Mesendoderm (in vitro differentiated cells): ENCODE measurements at places on chromosomes 1 and 21.
A peak's percentile ranks its signal among the peaks of the same experiment; 100 is the strongest.

DNA sequence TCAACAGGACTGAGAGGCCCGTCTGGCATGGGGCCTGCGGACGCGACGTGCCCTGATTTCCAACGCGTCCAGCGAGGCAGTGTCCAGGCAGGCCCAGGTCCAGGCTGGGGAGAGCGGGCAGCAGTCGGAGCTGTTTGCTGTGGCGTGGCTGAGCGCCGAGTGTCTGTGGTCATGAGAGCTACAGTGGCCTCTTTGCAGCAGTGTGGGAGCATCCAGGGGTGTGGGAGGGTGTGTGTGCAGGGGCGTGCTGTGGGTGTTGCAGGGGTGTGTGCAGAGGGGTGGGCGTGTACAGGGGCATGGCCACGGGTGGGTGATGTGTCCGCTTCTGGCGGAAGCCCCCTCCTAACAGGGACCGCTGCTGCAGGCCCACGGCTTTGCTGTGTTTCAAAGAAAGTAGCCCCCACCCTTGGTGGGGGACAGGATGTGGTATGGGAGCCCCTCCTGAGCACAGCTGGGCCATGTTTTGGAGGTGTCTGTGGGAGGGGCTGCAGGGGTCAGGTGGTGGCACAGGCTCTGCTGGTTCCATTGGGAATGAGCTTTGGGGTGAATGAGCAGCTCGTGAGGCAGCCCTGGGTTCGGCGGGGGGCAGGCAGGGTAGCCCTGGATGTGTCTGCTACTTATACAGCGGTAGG lies 17.7 kb downstream of the PLCH2 start:
- no peaks in the 10 kb centered on the region for H3K36me3 ChIP-seq
- no peak overlapping the region for H3K4me3 ChIP-seq
- no peak for DNase-seq
- H3K27me3 ChIP-seq, result no peaks in the 10 kb centered on the region
- H3K4me1 ChIP-seq, result no peaks in the 10 kb centered on the region

DNA sequence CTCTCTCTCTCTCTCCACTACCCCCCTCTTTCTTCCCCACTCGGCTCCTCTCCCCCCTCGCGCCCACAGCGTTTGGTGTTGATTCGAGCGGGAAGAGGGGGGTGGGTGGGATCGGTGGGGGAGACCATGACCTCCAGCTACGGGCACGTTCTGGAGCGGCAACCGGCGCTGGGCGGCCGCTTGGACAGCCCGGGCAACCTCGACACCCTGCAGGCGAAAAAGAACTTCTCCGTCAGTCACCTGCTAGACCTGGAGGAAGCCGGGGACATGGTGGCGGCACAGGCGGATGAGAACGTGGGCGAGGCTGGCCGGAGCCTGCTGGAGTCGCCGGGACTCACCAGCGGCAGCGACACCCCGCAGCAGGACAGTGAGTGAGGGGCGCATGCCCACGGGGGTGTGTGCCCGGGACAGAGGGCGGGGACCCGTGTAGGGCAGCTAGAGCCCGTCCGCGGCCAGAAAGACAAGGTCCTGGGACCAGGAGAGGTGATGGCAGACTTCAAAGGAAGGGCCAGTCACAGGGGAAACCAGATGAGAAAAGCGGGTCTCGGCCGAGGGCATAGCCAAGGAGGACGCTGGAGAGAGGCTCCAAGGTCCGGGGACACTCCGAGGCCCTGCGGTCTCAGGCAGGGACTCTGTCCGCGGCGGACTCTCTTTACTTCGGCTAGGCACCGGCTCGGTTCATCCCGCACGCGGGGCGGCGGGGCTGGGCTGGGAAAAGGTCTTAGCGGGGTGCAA lies at the start of gene PRRX1:
PRRX1 (plus strand) TSS at position 39 of the 735 bp plus-strand sequence; CDS start at position 127, 88 bp downstream.
- no peak within 1 kb of the TSS for H3K27ac ChIP-seq
- peaks cover 83% of the 10 kb centered on the region for H3K27me3 ChIP-seq
- peaks cover 2% of the 10 kb centered on the region for H3K4me1 ChIP-seq
- H3K36me3 ChIP-seq, result no peaks in the 10 kb centered on the region

DNA sequence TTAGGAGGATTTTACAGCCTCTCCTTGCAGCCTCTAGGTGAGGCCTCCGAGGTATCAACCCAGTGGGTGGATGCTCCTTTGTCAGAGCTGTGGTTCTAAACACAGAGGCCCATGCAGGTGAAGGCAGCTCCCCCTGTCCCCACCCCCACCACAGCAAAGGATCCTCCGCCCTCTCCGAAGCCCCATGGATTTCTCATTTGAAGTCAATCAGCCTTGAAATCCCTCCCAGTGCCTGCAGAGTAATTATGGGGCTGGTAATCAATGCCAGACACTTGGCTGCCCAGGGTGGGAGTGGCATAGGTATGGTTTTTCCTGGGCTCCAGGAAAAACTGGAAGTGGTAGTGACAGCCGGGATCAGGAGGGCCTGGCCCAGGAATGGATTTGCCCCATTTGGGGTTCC lies 119.5 kb upstream of the CSF3R start:
- no peaks in the 10 kb centered on the region for H3K4me1 ChIP-seq
- DNase-seq, result no peak
- no peaks in the 10 kb centered on the region for H3K27me3 ChIP-seq
- no peak overlapping the region for H3K27ac ChIP-seq
- no peaks in the 10 kb centered on the region for H3K36me3 ChIP-seq

DNA sequence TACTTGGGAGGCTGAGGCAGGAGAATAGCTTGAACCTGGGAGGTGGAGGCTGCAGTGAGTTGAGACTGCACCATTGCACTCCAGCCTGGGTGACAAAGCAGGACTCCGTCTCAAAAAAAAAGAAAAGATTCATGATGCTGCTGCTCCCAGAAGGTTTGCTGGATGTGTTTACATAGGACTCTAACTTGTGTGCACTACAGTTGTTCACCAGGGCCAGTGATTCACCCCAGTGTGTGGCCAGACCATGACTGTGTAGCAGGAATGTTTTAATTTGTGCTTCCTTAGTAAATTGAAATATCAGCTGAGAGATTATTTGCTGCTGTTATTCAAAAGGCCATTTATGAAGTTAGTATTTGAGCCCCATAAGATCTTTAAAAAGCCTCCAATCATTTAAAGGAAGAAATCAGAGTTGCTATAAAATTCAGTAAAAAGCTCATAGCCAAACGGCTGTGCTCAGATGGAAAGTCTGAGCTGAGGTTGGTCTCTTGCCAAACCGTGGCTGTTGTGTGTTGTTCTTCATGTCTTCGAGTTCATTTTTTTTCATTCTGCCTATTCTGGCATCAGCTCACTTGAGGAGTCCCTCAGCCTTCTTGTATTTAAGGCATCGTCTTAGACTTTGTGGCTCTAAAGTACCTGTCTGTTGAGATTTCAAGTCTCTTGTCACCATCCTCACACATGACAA lies 18.1 kb upstream of the PGD start:
- no peak for DNase-seq
- no peaks in the 10 kb centered on the region for H3K4me1 ChIP-seq
- H3K27me3 ChIP-seq, result no peaks in the 10 kb centered on the region

GRCh38 chr1:226663327-226663704 lies 75.8 kb downstream of the ITPKB start:
- H3K4me3 ChIP-seq, result no peak overlapping the region
- DNase-seq, result no peak
- peaks cover 6% of the 10 kb centered on the region for H3K4me1 ChIP-seq

- H3K27me3 ChIP-seq, result no peaks in the 10 kb centered on the region
- no peaks in the 10 kb centered on the region for H3K36me3 ChIP-seq
- no peak for DNase-seq
- no peak overlapping the region for H3K4me3 ChIP-seq
Measured at GRCh38 chr1:12654657-12655056, 10.8 kb downstream of the AADACL4 start.

DNA sequence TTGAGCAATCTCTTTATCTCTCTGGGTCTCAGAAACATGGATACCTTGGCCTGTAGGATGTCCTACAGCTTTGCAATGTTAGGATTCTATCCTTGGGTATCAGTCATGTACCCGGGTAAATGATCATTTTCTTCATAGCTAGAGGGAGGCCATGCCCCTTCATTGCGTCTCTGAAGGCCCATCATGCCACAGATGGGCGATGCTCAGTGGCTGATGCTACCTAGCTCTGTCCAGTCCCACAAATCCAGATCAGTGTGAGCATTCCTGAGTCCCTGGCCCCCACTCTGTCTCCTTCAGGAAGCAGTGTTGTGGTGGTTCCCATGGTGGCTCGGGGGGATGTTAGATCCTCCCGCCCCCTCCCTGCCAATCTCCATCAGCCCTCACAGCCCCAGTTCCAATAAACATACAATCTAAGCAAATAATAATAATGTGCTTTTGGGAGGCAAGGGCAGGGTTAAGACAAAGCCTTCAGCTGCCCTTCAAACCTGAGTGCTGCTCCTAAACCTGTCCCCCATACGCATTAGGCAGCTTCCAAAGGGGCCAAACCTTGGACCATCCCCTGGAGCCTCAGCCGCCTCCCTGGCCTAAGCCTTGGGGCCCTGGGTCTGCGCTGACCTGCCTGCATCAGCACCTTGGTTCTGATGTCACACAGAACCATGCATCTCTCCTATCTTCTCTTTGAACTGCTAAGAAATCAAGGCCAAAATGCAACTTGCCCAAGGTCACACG lies 681 bp upstream of the GPR61 start:
- H3K36me3 ChIP-seq, result no peaks in the 10 kb centered on the region
- no peak overlapping the region for H3K27ac ChIP-seq
- DNase-seq, result no peak
- no peak overlapping the region for H3K4me3 ChIP-seq

DNA sequence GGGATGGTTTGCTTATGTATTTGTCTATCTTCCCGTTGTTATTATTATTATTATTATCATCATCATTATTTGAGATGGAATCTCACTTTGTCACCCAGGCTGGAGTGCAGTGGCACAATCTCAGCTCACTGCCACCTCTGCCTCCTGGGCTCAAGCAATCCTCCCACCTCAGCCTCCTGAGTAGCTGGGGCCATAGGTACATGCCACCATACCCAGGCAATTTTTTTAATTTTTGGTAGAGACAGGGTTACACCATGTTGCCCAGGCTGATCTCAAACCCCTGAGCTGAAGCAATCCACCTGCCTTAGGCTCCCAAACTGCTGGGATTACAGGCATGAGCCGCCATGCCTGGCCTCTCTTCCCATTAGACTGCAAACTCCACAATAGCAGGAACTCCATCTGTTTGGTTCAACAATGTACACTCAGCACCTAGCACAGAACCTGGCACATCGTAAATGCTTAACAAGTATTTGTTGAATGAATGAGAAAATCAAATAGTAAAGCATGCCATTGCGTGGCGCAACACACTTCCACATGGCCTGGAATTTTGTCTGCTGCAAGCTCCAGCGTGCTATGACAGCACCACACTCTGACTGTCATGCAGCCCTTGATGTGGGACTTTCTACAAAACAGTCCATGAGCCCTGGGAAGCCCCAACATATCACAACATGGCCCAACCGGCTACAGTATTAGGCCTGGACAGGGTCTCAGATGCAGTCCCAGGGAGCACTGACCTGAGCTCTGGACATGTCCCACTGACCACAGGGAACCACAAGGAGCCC lies 3.8 kb upstream of the TINAGL1 start:
- H3K4me1 ChIP-seq, result peaks cover 14% of the 10 kb centered on the region
- no peaks in the 10 kb centered on the region for H3K36me3 ChIP-seq
- H3K27ac ChIP-seq, result no peak overlapping the region
- DNase-seq, result no peak

GRCh38 chr1:186655876-186656275 lies 24.3 kb downstream of the PTGS2 start:
- no peak overlapping the region for H3K4me3 ChIP-seq
- no peak for DNase-seq
- no peaks in the 10 kb centered on the region for H3K4me1 ChIP-seq
- no peak overlapping the region for H3K27ac ChIP-seq
- H3K27me3 ChIP-seq, result no peaks in the 10 kb centered on the region

GRCh38 chr1:40383095-40383487 lies 9.6 kb downstream of the SMAP2 start:
- DNase-seq, result peak; percentile 79
- no peaks in the 10 kb centered on the region for H3K4me1 ChIP-seq
- H3K27ac ChIP-seq, result no peak overlapping the region

GRCh38 chr1:205994346-205994745 lies 8.8 kb downstream of the RAB7B start:
- no peaks in the 10 kb centered on the region for H3K36me3 ChIP-seq
- H3K4me1 ChIP-seq, result no peaks in the 10 kb centered on the region
- DNase-seq, result no peak
- H3K27ac ChIP-seq, result no peak overlapping the region

- H3K36me3 ChIP-seq, result no peaks in the 10 kb centered on the region
- H3K27me3 ChIP-seq, result no peaks in the 10 kb centered on the region
- DNase-seq, result no peak
- H3K27ac ChIP-seq, result no peak overlapping the region
- H3K4me3 ChIP-seq, result no peak overlapping the region
Measured at GRCh38 chr1:10745886-10746455, 50.5 kb downstream of the CASZ1 start.

DNA sequence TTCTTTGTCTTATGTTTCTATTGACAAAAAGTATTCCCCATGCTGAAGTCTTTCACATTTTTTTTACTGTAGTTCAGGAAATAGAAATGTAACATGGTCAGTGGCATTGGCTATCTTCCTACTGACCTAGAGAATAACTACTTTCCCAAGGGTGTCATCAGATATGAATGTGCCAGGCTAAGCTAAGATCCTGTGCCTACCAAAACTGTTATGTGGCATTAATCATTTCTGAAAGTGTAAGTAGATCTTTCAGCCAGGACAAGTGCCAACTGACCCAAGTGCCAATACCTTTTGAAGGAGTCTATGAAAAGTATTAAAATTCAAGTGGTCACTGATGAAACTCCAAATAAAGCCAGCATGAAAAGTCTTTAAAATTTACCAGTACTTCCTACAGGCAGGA lies 165.3 kb downstream of the TNFSF18 start:
- no peaks in the 10 kb centered on the region for H3K4me1 ChIP-seq
- no peak overlapping the region for H3K27ac ChIP-seq
- no peak for DNase-seq
- H3K36me3 ChIP-seq, result no peaks in the 10 kb centered on the region
- no peak overlapping the region for H3K4me3 ChIP-seq

- no peaks in the 10 kb centered on the region for H3K27me3 ChIP-seq
- H3K27ac ChIP-seq, result peak overlapping the region; percentile 30
- H3K4me3 ChIP-seq, result no peak overlapping the region
Measured at GRCh38 chr1:234743791-234744611, 134.0 kb upstream of the IRF2BP2 start.

DNA sequence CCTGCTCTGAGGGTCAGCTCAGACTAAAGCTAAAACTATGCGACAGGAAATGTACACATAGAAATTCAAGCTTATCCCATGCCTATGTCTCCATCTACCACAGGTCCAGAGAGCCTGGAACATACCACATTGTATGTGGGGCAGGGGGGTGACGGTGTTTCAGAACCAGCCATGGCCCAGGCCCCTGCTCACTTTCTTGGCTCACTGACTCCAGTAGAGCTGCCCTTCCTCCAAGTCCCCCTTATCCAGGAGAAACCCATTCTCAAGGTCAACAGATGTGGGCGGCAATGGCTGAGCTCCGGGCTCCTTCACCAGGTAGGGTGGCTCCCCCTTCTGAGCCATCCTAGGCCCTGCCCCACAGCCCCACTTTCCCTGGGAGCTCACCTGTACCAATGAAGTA lies 21.0 kb downstream of the CACNA1S start:
- no peaks in the 10 kb centered on the region for H3K4me1 ChIP-seq
- H3K36me3 ChIP-seq, result no peaks in the 10 kb centered on the region
- no peaks in the 10 kb centered on the region for H3K27me3 ChIP-seq
- DNase-seq, result no peak
- no peak overlapping the region for H3K4me3 ChIP-seq
